ENCODE measurements at places on chromosomes 11 and 22.
A peak's percentile ranks its signal among the peaks of the same experiment; 100 is the strongest.

DNA sequence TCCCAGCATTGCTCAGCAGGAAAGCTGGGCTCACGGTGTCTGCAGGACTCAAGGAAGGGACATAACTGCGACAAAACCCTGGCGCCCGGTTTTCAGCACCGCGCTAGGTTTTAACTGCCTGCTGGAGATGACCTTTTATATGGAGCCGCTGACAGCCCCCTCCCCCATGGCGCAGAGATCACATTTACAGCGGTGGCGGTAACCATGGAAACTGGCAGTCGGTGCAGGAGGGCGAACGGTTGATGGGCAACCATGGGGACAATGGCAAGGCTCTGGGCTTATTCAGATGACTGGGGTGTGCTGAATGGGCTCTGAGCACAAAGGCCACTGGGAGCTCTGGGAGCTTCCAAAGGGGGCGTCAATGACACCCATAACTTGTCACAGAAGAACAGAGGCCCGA, 37.2 kb downstream of the CELSR1 start:
- peaks cover 13% of the 10 kb centered on the region for H3K4me1 ChIP-seq
- no peaks in the 10 kb centered on the region for H3K36me3 ChIP-seq
- H3K4me3 ChIP-seq: no peak overlapping the region
- H3K27ac ChIP-seq: no peak overlapping the region
- H3K27me3 ChIP-seq: no peaks in the 10 kb centered on the region

GRCh38 chr22:48318575-48319320, 1508.9 kb downstream of the BRD1 start:
- no peaks in the 10 kb centered on the region for H3K36me3 ChIP-seq
- H3K27me3 ChIP-seq: no peaks in the 10 kb centered on the region
- no peaks in the 10 kb centered on the region for H3K4me1 ChIP-seq
- no peak overlapping the region for H3K4me3 ChIP-seq
- no peak overlapping the region for H3K27ac ChIP-seq

GRCh38 chr22:23242473-23243001, 62.2 kb downstream of the BCR start:
- H3K4me1 ChIP-seq: peaks cover 93% of the 10 kb centered on the region
- H3K27ac ChIP-seq: peak overlapping the region; percentile 74
- H3K36me3 ChIP-seq: no peaks in the 10 kb centered on the region
- no peaks in the 10 kb centered on the region for H3K27me3 ChIP-seq
- H3K4me3 ChIP-seq: peak overlapping the region; percentile 32
- no peak for DNase-seq

GRCh38 chr11:59801981-59802638, 8.5 kb downstream of the MRPL16 start:
- H3K4me1 ChIP-seq: no peaks in the 10 kb centered on the region
- H3K36me3 ChIP-seq: peaks cover 26% of the 10 kb centered on the region
- DNase-seq: no peak
- no peak overlapping the region for H3K4me3 ChIP-seq
- H3K27ac ChIP-seq: no peak overlapping the region
- no peaks in the 10 kb centered on the region for H3K27me3 ChIP-seq

GRCh38 chr11:92916299-92916698, 53.2 kb upstream of the MTNR1B start:
- H3K27ac ChIP-seq: no peak overlapping the region
- no peak for DNase-seq
- no peaks in the 10 kb centered on the region for H3K4me1 ChIP-seq
- H3K27me3 ChIP-seq: no peaks in the 10 kb centered on the region
- H3K4me3 ChIP-seq: no peak overlapping the region

- no peaks in the 10 kb centered on the region for H3K27me3 ChIP-seq
- no peaks in the 10 kb centered on the region for H3K36me3 ChIP-seq
- H3K4me1 ChIP-seq: no peaks in the 10 kb centered on the region
- no peak overlapping the region for H3K4me3 ChIP-seq
- no peak for DNase-seq
- no peak overlapping the region for H3K27ac ChIP-seq
Observed at GRCh38 chr11:15333407-15333806, 218.7 kb downstream of the INSC start.

DNA sequence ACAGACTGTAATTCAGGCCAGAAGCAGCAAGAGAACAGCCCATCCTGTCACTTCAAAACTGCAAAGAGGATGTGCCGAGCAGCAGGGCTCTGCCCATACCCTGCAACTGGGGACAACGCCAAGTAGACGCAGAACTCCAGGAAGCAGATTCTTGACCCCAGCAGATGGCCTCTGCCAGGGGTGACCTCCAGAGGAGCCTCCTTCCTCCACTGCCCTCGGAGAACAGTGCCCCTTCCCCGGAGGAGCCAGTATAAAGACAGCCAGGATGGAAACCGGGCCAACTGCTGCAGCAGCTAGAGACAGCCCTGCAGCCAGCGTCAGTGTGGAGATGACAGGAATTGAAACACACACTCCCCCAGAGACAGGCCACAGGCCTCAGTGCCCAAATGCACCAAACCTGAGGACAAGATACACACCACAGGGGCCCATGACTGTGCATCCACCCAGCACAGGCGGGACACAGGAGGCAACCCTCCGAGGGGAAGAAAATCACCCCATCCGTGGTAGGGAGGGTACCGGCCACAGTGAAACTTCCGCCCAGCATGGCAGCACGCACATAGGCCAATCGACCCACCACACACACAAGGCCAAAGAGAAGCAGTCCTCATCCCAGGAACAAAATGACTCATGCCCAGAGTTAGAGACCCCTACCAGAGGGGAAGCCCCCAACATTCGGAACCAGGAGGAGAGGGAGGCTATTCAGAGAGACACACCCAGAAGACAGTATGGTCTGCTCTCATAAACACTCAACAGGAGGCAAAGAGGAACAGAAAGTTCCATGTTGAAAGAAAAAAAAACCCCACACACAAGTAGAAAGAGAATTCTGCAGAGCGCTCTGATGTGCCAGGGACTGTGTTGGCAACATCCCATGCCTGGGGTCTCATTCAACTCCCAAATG, 5.6 kb downstream of the AHNAK start:
- peak overlapping the region; percentile 95 for H3K27ac ChIP-seq
- no peaks in the 10 kb centered on the region for H3K27me3 ChIP-seq
- H3K36me3 ChIP-seq: no peaks in the 10 kb centered on the region
- no peak for DNase-seq
- peak overlapping the region; percentile 18 for H3K4me3 ChIP-seq
- H3K4me1 ChIP-seq: peaks cover 14% of the 10 kb centered on the region

DNA sequence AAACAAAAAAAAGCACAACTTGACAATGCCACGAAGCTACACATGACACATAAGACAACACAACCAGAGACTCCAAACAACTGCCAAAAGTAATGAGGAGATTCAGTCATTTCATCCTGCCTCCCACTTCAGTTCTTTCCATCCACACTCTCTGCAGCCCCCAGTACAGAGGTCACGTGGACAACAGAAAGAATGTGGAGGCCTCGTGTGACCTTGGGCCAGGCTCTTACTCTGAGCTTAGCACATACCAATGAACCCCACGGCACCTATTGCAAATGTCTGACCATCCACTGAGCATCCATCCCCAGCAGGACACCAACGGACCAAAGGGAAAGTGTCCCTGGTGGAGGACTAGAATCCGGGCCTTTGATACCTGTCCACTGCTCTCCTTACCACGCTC, 12.5 kb downstream of the CBX7 start:
- no peaks in the 10 kb centered on the region for H3K27me3 ChIP-seq
- H3K4me3 ChIP-seq: no peak overlapping the region
- no peak for DNase-seq
- H3K4me1 ChIP-seq: no peaks in the 10 kb centered on the region
- peaks cover 11% of the 10 kb centered on the region for H3K36me3 ChIP-seq

DNA sequence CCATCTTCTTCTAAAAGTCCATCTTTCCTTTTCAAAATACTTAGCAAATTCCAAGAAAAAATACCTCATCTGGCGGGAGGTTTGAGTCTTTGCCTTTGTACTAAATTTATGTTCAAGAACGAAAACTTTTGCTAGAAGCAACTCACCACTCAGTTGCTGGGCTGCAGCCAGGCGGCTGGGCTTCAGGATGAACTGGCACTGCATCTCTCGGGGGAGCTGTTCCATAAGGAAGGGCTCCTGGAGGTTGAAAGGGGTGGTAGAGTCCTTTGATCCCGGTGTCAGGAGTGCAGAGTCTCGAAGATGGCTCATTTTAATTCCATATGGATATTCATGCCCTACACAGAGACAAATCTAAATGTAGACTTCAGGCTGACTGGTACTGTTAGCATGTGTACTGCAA, 105.8 kb downstream of the ARHGAP20 start:
- no peaks in the 10 kb centered on the region for H3K36me3 ChIP-seq
- H3K27me3 ChIP-seq: peaks cover 3% of the 10 kb centered on the region
- H3K4me3 ChIP-seq: no peak overlapping the region
- no peak for DNase-seq
- H3K4me1 ChIP-seq: no peaks in the 10 kb centered on the region
- no peak overlapping the region for H3K27ac ChIP-seq

GRCh38 chr11:196786-197731, 4.2 kb downstream of the SCGB1C1 start:
- no peaks in the 10 kb centered on the region for H3K27me3 ChIP-seq
- H3K4me3 ChIP-seq: no peak overlapping the region
- H3K36me3 ChIP-seq: no peaks in the 10 kb centered on the region
- no peak for DNase-seq

DNA sequence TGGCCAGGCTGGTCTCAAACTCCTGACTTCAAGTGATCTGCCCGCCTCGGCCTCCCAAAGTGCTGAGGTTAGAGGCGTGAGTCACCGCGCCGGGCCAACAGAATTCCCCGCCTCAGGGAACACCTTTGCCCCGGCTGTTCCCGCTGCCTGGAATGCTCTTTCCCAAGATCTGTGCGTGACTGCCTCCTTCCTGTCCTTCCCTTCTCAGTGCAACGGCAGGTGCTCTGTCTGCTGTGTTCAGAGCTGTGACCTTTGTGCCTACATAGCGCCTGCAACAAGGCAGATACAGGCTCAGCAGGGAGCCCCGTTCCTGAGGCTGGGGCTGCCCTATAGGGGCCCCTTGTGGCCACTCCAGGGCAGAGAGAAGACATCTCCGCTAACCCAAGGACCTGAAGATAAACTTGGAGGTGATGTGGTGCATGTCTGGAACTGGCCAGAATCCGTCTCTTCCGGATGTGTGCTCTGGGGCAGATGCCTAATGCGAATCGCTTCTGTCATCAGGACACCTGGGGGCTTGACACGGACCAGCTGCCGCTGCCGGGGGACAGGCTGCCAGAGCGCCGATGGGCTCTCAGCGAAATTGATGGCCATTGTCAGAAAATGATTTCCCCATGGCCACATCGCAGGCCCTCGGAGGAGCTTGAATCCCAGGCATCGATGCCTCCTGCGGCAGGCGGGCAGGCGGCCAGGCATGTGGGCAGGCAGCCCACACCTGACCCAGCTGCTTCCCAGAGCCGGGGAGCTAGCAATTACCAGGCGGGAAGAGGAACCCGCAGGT, 43.5 kb upstream of the TCF20 start:
- H3K4me3 ChIP-seq: no peak overlapping the region
- no peaks in the 10 kb centered on the region for H3K27me3 ChIP-seq
- peak overlapping the region; percentile 46 for H3K27ac ChIP-seq
- peaks cover 42% of the 10 kb centered on the region for H3K4me1 ChIP-seq
- DNase-seq: peak; percentile 35
- H3K36me3 ChIP-seq: no peaks in the 10 kb centered on the region

GRCh38 chr11:17861036-17861755, 126.6 kb downstream of the KCNC1 start:
- no peaks in the 10 kb centered on the region for H3K36me3 ChIP-seq
- no peak overlapping the region for H3K4me3 ChIP-seq
- no peak overlapping the region for H3K27ac ChIP-seq
- DNase-seq: no peak
- H3K4me1 ChIP-seq: no peaks in the 10 kb centered on the region
- no peaks in the 10 kb centered on the region for H3K27me3 ChIP-seq

DNA sequence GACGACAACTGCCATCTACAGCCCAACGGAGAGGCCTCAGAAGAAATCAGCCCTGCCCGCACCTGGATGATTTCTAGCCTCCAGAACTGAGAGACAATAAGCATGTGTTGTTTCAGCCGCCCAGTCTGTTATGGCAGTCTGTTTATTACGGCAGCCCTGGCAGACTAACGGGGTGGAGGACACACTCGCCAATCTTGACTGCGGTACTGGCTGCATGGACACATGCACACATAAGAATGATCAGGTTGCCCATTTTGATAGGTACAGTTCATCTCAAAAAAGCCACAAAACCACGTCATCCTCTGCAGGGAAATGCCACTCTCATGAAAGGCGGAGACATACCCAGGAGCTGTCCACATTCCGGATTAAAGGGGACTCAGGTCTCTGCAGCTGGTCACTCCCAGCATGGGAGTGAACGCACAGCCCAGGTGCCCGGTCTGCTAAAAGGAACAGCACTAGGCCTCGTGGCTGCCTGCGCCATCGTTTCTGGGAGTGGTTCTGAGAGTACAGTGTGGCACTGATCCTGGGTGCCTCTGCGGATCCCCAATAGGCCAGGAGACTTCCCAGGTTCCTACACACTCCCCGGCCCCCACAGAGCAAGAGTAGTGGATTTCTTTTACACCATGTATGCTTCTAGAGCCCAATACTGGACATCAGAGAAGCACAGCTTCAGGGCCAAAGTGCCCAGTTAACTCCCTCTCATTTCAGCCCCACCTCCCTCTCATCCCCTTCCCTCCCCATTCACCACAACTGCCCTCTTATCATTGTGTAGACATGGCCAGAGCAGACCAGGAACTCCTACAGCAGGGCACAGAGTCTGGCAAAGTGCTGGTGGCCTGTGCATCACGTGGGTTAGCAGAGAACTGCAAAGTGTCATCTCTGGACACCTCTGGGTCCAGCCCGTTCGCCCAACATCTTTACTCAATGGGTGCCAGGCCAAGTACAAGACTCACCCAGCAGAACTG, 11.7 kb upstream of the COMT start:
- no peaks in the 10 kb centered on the region for H3K36me3 ChIP-seq
- H3K27ac ChIP-seq: no peak overlapping the region
- H3K4me1 ChIP-seq: no peaks in the 10 kb centered on the region
- no peaks in the 10 kb centered on the region for H3K27me3 ChIP-seq

DNA sequence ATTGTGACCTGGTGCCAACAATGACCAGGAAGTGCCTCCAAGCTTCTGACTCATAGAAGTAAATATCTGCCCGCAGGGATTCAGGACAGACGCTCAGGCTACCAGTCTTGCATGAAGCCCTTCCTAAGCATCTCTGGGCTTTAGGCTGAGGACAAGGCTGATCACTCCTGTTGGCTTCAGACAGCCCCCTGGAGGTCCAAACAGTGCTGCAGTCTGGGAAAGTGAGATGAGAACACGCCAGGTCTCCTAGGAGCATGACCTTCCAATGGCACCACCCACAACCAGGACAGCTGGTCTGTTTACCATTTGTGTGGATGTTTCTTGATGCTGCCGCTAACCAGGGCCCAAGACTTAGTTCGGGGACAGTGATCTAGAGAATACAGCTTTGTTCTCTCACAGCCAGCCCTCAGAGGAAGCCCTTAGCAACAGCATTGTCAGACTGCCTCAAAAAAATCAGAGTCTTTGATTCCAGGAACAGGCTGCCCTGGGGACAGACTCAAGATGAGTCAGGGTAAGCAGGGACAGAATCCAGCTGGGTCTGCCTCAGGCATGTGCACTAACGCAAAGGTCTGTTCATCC, 111.2 kb downstream of the ZNF280B start:
- no peak overlapping the region for H3K4me3 ChIP-seq
- H3K27me3 ChIP-seq: peaks cover 26% of the 10 kb centered on the region
- H3K27ac ChIP-seq: no peak overlapping the region
- DNase-seq: no peak

GRCh38 chr11:77152846-77153245, 24.8 kb downstream of the MYO7A start:
- DNase-seq: no peak
- no peak overlapping the region for H3K4me3 ChIP-seq
- no peaks in the 10 kb centered on the region for H3K36me3 ChIP-seq

- H3K27ac ChIP-seq: no peak overlapping the region
- H3K27me3 ChIP-seq: no peaks in the 10 kb centered on the region
- no peak overlapping the region for H3K4me3 ChIP-seq
- H3K4me1 ChIP-seq: no peaks in the 10 kb centered on the region
Observed at GRCh38 chr22:45775569-45776312, 104.1 kb downstream of the ATXN10 start.

Data from T-cell (primary cell).